ENCODE measurements at places on chromosomes 4 and X. TPM values are rescaled to one million over a fixed set of nuclear protein-coding genes. Genes with fewer than 3 reads are reported as not detected.

The SULT1B1 gene
- total RNA-seq: not detected

The MAGEB1 gene
- not detected for total RNA-seq

The RAB33A gene
- total RNA-seq: 0.19 TPM

The ENPP6 gene
- total RNA-seq: not detected

The JADE1 gene
- total RNA-seq: 23.0 TPM

The NEXMIF gene
- total RNA-seq: 0.12 TPM

The ESX1 gene
- total RNA-seq: 0.10 TPM

The ARHGAP6 gene
- 0.05 TPM for total RNA-seq

The RIPPLY1 gene
- total RNA-seq: not detected

The AKAP4 gene
- not detected for total RNA-seq

The ZCCHC18 gene
- total RNA-seq: not detected

The GPR143 gene
- total RNA-seq: 0.30 TPM

The SYNPO2 gene
- 0.98 TPM for total RNA-seq

The CBLL2 gene
- not detected for total RNA-seq

The SLC25A6 gene
- 467 TPM for total RNA-seq

The GLRB gene
- total RNA-seq: 0.91 TPM

The ARR3 gene
- not detected for total RNA-seq

The MSX1 gene
- total RNA-seq: 8.2 TPM

The GAB3 gene
- 0.67 TPM for total RNA-seq

The FAT1 gene
- total RNA-seq: 152 TPM

The PAGE1 gene
- total RNA-seq: not detected

The LANCL3 gene
- not detected for total RNA-seq

The SFRP2 gene
- total RNA-seq: not detected

The NOX1 gene
- total RNA-seq: 0.14 TPM

The ARHGAP36 gene
- not detected for total RNA-seq

The ARMCX5 gene
- total RNA-seq: 10.4 TPM

The ABLIM2 gene
- total RNA-seq: 4.4 TPM

The MAGEE2 gene
- not detected for total RNA-seq

The L1CAM gene
- total RNA-seq: 18.2 TPM

The CT45A3 gene
- total RNA-seq: not detected

The TIGD4 gene
- not detected for total RNA-seq
